ENCODE measurements at places on chromosomes 7 and 10.

DNA sequence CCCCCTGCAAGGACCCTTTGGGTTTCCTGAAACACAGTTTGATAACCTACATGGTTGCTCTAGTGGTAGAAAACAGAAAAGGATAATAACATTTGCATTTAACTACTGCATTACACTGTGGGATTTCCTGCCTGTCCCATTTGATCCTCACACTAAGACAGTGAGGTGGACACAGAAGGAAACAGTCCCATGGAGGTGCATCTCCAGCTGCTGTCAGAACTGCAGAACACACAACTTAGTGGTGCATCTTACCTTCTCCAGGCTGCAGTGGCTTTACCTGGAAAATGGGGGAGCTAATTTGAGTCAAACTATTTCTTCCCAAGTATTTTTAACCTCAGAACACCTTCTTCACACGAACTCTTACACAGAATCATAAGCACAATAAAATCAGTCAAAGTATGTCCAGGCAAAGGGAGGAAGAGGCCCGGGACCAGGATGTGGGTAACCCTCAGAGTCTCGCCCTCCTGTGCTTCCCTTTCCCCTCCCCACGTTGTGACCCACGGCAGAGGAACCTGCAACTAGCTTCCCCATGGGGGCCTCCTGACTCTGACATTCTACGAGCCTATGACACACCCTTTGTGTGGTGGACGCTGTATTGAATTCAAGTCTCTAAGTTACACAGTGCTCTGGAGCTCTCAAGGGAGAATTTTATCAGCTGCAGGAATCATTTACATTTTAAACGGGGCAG is 33.7 kb downstream of the SCRN1 start:
- DNase-seq = no peak

DNA sequence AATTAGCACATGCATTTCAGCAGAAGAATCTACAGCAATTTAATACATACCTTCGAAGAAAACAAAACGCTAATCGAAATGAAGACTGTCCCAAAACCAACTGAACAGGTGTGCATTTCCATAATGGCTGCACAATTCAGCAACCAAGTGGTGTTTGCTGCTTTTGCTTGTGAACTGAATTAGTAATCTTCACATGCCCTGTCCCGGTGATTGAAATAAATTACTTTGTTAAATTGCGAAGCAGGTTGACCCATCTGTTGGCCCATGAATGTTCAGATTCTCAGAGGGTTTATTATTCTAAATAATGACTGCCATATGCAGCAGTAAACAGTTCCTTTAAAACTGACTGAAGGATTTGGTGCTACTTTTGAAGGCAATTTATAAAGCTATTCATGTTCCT is 445.2 kb upstream of the NFE2L3 start:
- DNase-seq = no peak

DNA sequence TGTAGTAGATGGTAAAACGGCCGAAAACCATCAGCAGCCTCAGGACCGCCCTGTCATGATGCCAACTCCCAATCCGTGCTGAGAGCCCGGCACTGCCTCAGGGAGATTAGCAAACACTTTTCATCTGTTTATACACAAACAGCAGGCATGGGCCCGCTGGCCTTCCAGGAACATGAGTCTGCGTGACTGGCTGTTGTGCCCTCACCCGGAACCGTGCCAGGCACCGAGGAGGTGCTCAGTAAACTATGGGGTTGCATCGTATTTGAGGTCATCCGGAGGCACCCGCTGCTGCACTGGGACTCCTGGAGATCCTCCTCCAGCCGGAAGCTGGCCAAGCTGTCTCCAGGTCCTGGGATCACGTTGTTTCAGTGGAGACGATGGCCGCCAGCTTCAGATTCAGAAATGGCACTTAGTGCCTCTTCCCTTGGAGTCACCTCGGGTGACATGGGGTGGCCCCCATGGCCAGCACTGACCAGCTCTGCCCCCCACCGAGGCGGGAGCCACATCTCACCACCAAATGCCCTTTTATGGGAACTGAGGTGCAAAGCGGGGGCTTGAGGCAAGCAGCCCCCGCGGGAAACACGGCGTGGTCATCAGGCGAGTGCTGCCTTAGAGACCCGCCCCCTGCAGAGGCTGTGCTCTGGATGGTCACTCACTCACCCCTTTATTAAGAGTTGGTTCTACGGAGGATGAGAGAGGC is 585.9 kb downstream of the PTPRN2 start:
- no peak for DNase-seq

- no peak for DNase-seq
These were observed 160.0 kb upstream of the TCF7L2 start for GRCh38 chr10:112790030-112790429.

GRCh38 chr10:2387261-2387660 is 649.9 kb upstream of the ADARB2 start:
- DNase-seq = no peak

- DNase-seq = no peak
These were observed 7.9 kb upstream of the ZFYVE27 start for GRCh38 chr10:97729014-97729413.

DNA sequence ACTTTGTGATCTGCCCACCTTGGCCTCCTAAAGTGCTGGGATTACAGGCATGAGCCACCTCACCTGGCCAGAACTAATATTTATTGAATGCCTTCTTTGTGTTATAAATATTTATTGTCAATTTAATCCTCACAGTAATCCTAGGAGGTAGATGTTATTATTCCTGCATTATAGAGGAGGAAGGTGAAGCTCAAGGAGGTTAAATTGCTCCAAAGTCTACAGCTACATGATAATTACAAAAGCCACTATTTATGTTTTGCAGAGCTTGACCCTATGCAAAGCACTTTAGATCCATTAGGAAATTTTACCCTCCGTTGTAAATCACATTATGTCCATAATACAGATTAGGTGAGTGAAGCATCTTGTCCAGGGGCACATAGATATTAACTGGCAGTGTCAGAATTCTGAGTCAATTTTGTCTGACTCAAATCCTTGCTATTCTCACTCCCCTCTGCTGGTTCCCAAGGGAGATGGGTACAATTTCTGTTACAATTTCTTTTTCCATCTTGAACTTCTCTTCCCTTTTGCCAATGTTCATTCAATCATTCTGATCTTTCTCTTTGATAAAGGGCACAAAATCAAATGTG is 25.7 kb upstream of the CDK14 start:
- DNase-seq = no peak

DNA sequence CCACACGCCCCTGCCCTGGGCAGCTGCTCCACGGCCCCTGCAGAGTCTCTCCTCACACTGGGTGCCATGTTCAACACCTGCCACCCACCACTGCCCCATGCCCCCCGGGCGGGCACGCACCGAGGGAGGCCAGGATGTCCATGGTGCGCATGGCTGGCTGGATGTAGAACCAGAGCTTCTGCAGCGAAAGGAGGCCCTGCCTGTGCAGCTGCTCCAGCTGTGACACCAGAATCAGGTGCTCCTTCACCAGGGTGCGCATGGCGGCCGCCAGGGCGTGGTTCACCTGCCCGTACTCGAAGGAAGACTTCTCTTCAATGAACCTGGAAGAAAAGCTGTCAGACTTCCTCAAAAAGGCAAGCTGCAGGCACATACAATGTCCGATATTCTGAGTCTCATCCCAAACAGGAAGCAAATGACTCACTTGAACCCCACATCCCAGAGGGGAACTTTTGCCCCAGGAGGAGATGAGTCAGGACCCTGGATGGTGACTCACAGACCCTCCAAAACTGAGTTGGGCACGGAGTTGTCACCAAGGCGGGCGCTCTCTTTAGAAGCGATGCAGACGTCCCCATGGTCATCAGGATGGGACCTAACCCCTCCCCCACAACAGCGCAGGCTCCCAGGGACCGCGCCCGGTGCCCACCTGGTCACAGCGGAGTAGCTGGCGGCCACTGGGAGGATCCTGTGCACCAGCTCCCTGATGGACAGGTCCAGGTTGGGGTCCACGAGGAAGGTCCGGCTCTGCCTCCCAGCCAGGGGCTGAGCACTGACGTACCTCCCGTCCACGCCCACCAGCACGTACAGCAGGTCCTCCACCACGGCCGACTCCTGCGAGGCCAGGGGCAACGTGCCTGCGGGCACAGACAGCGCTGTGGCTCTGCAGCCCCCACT is 15.5 kb downstream of the TUBGCP2 start:
- no peak for DNase-seq

DNA sequence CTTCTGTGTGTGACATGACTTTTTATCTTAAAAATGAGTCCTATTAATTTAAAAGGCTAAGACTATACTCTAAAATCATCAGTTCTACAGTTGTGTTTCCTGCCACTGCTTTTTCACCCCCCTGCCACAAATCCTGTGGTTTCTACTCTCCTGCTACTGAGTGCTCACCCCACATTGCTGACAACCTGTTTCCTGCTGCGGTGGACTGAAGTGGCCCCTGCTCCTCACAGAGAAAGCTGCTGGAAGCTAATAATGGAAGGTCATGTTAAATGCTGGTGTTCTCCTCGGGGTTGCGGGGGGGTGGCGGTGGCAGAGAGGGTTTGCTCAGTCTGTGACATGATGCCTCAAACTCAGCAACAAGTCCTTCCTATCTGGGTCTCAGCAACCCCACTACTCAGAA is 113.2 kb upstream of the INHBA start:
- no peak for DNase-seq

GRCh38 chr7:4009211-4010060 is 672.7 kb upstream of the FOXK1 start:
- no peak for DNase-seq

GRCh38 chr10:27564398-27564797 is 60.3 kb downstream of the RAB18 start:
- DNase-seq = no peak

GRCh38 chr7:27079234-27079975 is 16.4 kb downstream of the HOXA1 start:
- no peak for DNase-seq

- DNase-seq = no peak
These were observed 7.3 kb downstream of the RHEB start for GRCh38 chr7:151512353-151512752.

GRCh38 chr10:30784524-30784896 is 155.0 kb upstream of the LYZL2 start:
- DNase-seq = no peak

- no peak for DNase-seq
These were observed 62.2 kb downstream of the PPP1R9A start for GRCh38 chr7:94969434-94970084.

Measured in stimulated activated CD8-positive, alpha-beta memory T cell treated with anti-CD3 and anti-CD28 coated beads, Interleukin-15, amount 100 ng/mL, for 4 hours (primary cell).